Stimulated activated CD4-positive, alpha-beta T cell treated with anti-CD3 and anti-CD28 coated beads, Interleukin-12 subunit alpha, Interleukin-12 subunit beta, amount 100 ng/mL, for 24 hours (primary cell): ENCODE measurements at places on chromosomes 5 and 9.

DNA sequence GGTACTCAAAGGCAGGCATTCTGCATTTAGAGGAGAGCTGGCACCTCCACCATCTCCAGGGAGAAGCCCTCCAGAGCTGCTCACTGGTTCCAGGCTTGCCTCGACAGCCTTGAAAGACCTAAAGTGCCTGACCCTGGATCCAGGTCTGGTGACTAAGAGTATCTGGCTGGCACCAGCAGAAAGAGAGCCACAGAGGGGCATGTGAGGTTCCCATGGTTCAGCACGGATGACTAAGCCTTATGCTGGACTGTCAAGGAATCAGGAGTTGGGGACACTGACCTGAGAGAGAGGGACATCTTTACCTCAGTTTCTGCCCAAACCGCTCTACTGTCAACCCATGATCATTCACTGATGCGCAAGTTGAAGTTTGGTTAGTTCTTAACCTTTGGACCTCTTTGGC lies 3.0 kb downstream of the ACTL7A start:
- DNase-seq, result no peak

- no peak for DNase-seq
Observed at GRCh38 chr5:127429928-127430327, 87.5 kb upstream of the PRRC1 start.

DNA sequence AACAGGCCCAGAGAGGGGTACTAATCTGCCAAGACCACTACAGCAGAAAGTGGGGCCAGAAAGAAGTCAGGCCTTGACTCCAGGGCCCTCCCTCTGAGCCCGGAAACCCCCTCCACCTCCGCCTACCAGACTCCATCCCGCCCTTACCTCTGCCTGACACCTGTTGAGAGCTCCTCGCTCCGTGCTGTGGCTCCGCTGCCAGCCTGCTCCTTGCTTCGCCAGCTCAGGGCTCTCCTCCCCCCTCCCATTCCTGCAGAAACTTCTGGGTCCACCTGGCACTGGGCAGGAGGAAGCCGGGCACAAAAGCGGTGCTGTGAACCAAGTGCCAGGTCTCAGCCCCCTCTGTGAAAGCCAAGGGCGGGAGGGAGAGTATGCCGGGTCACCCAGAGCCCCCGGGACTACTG lies 6.4 kb upstream of the ST6GALNAC6 start:
- no peak for DNase-seq

- no peak for DNase-seq
Observed at GRCh38 chr5:80916676-80917075, 43.5 kb upstream of the RASGRF2 start.

DNA sequence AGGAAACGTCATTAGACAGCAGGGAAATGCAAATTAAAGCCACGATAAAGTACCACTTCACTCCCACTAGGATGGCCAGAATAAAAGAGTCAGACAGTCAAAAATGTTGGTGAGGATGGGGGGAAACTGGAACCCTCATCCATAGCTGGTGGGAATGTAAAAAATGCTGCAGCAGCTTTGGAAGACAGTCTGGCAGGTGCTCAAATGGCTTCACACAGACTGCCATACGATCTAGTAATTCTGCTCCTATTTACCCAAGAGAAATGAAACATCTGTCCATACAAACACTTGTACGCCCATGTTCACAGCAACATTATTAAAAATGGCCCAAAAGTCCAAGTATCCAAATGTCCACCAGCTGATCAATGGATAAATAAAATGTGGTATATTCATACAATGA lies 158.9 kb upstream of the PHYKPL start:
- no peak for DNase-seq

GRCh38 chr9:128190516-128191405 lies 611 bp downstream of the CIZ1 start:
- DNase-seq, result peak; percentile 10

- no peak for DNase-seq
Observed at GRCh38 chr9:90956026-90956810, 154.6 kb downstream of the SYK start.

DNA sequence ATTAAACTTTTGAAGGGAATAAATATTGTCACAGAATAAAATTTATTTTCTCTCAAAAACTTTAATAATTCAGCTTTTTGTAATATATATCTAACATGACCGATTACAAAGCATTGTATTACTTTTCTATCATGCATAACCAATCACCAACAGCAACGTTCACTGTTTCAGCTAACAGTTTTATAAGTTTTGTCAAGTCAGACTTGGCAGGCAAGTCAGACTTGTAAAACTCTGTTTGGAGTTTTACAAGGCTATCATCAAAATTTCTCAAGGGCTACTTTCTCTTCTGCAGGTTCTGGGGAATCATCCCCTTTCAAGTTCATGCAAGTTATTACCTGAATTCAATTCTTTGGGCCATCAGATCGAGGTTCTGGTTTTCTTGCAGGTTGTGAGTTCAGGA lies 347.2 kb downstream of the CTNND2 start:
- no peak for DNase-seq

- DNase-seq, result peak; percentile 3
Observed at GRCh38 chr9:18442629-18443491, 31.1 kb upstream of the ADAMTSL1 start.

- DNase-seq, result no peak
Observed at GRCh38 chr9:26324786-26325443, 567.7 kb downstream of the CAAP1 start.

DNA sequence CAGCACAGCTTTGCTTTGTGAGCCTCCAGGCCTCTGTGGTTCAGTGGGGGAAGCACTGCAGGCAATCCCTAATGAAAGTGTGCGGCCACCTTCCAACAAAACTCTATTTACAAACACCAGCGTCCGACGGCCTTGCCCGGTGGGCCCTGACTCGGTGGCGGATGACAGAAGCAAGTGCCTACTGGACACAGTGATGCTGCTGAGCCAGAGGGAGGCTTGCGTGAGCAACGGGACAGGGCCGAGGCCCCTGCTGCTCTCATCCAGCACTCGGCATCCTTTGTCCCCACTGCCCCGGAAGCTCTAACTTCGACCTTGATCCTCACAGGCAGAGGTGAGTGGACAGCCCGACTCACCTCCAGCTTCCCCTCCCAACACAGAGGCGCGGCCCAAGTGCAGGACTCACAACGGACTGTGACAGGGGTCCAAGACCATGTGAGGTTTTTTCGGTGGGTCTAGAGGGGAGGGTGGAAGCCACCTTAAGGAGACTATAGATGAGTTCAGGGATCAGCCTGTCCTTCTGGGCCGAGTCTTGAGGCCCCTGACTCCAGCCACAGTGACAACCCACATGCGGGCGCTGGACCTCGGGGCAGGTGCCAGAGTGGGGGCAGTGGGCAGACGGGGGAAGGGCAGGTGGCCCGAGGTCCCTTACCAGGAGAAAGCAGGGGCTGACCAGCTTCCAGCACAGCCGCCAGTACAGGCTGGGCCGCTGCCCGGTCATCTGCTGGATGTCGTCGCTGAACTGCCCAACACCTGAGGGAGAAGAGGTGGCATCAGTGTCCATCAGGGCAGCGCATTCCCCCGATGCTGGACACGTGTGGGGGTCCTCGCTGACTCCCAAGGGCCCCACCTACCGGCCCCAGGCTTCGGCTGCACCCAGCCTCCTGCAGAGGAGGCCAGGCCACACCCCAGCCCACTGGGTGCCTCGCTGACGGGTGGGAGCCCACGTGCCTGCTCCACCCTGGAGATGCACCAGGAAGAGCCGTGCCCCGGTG lies 39.4 kb downstream of the SLC6A3 start:
- no peak for DNase-seq

DNA sequence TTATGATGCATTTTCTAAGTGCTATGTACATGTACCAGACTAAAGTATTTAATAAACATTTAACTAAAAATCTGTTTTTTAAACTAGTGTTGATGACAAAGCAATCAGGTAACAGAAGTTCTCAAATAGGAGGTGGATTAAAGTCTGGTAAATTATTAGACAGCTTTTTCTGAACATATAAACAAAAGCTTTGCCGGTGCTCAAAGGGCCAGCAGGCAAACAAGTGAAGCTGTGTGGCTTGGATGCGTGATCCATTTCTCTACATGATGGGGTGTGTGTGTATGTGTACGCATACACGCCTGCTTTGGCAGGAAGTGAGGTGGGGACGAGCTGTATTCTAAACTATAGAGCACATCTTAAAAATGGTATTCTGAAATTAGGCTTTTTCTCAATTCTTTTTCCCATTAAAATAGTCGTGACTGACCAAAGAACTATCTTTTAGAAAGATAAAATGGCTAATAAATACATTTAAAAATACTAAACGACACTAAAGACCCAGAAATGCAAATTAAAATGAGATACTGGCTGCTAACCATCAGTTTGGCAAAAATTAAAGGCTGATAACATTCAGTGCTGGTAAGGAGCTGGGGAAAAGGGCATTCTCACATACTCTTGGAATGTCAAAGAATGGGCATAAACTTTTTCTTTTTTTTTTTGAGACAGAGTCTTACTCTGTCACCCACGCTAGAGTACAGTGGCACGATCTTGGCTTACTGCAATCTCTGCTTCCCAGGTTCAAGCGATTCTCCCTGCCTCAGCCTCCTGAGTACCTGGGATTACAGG lies 174.0 kb downstream of the MAPKAP1 start:
- no peak for DNase-seq

GRCh38 chr9:99466781-99467180 lies 244.7 kb downstream of the SEC61B start:
- DNase-seq, result no peak

DNA sequence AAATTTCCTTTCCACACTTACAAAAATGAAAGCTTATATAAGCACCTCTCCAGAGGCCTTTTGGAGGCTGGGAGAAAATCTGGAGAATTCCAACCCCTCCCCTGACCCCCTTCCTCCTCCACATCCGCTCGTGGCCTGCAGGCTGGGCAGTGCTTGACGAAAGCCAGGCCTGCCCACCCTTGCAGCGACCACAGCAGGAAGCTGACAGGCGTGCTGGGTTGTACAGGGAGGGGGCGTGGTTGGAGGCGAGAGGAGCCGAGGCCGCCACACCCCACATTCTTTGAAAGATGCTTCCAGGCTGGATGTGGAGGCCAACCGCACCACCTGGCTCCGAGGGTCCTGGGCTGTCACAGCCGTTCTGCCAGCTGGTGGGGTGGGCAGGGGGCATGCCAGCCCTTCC lies 47.8 kb upstream of the IER5L start:
- peak; percentile 21 for DNase-seq

GRCh38 chr9:97559111-97559514 lies 57.6 kb downstream of the TMOD1 start:
- no peak for DNase-seq

- no peak for DNase-seq
Observed at GRCh38 chr9:129176701-129177442, 1.2 kb downstream of the IER5L start.

DNA sequence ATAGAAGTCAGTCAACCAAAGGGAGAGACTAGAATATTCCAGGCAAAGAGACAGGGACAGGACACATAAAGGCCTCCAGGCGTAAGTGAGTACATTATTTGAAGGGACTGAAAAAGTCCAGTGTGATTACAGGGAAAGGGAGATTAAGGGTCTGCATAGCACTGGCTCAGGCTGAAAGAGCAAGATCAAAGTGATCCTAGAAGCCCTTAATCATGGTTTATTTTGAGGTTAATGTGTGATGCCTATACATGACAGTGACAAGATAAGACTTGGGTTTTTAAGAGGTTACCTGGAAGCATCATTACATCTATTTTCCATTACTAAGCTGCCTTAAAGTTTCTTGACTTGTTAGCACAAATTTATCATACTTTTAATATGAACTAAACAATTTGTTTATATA lies 25.8 kb downstream of the LMBRD2 start:
- no peak for DNase-seq

DNA sequence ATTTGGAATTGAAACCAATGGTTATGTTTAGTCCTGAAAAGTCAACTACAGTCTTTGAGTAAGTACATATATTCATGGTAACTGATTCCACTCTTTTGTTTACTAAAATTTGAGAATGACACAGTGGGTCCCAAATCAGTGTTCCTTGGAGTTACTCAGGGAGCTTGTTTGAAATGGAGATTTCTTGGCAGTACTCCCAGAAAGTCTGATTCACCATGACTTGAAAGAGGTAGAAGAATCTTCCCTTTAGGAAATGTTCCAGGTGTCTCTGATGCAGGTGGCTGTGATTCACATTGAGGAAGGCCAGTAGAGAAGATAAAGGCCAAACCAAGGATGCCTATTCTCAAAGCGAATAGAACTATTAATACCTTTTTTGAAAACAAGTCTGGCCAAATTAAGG lies 1078.3 kb downstream of the CDH12 start:
- DNase-seq, result no peak

DNA sequence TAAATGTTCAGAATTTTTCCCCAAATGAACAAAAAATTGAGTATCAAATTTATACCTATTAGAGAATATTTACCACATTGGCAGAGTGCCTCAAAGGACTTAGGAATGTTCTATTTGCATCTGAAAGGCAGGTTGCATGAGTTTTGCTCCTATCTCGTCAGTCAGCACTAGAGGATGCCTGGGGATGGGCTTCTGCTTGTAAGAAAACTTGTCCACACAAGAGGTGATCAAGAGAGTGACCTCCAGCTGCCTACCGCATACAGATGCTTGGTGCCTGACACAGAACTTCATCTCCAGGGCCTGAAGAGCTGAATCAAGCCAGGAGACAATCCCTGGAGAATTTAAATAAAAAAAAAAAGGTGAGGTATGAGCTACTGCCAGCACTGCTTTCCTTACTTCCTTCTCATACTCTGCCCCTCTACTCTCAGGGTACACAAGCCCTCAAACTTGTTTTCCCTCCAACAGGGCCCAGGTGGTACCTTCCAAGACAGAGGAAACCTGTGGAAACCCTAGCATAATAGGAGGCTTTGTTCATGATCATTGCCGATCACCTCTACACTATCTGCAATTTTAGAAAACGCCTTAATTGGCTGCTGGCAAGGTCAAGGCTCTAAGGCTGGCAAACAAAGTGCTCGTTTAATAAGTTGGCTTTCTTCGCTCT lies 166.6 kb downstream of the ELAVL2 start:
- no peak for DNase-seq

GRCh38 chr9:4839470-4839912 lies 46.7 kb downstream of the RCL1 start:
- DNase-seq, result no peak

DNA sequence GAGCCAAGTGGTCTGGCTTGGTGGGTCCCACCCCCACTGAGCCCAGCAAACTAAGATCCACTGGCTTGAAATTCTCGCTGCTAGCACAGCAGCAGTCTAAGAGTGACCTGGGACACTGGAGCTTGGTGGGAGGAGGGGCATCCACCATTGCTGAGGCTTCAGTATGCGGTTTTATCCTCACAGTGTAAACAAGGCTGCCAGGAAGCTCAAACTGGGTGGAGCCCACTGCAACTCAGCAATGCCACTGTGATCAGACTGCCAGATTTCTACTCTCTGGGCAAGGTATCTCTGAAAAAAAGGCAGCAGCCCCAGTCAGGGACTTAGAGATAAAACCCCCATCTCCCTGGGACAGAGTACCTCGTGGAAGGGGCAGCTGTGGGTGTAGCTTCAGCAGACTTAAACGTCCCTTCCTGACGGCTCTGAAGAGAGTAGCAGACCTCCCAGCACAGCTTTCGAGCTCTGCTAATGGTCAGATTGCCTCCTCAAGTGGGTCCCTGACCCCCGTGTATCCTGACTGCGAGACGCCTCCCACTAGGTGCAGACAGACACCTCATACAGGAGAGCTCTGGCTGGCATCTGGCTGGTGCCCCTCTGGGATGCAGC lies 18.2 kb upstream of the STK32A start:
- no peak for DNase-seq

GRCh38 chr9:36470643-36471290 lies 70.7 kb upstream of the RNF38 start:
- DNase-seq, result peak; percentile 16
